ENCODE measurements at places on chromosomes 7 and 10.
A peak's percentile ranks its signal among the peaks of the same experiment; 100 is the strongest.

- DNase-seq, result no peak
These were observed 15.5 kb downstream of the ELMO1 start for GRCh38 chr7:37433166-37433565.

GRCh38 chr7:24896031-24896501 is 83.9 kb downstream of the OSBPL3 start:
- no peak for DNase-seq

- no peak for DNase-seq
These were observed 21.6 kb upstream of the PPA1 start for GRCh38 chr10:70254778-70255328.

DNA sequence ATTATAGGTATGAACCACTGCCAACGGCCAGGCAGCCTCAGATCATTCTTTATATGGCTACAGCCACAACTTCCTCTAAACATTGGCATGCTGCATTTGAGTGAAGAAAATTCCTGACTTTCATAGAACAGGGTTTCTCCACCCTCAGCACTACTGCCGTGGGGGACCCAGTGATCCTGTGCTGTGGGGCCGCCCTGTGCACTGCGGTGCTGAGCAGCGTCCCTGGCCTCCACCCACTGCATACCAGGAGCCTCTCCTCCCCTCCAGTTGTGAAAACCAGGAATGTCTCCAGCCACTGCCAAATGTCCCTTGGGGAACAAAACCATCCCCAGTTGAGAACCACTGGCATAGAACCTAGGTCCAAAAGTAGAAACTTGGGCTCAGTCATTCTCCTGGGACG is 15.8 kb downstream of the CNPY1 start:
- no peak for DNase-seq

DNA sequence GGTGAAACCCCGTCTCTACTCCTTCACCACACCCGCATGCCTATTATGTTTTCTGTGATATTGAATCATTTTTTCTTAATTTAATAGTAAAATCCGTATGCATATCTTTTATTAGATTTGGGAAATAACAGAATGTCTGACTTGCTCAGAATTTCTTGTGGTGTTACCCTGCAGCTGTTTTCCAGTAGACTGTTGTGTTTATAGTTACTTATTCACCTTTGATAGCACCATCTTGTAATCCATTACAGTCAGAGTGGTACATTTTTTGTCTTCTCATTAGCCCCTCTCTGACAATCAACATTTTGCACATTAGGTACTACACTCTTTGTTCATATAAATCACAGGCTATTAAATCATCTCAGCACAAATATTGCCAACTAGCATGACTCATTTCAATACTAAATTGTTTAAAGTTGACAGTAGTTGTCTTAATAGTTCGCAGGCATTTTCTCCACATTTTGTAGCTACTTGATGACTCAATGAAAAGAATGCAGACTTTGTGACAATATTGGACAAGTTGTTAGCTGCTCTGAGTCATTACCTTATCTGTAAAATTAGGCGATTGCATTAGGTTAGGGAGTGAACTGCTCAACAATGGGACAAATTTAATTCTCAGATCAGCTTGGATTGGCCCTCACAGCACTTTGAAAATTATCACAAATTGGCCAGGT is 17.8 kb upstream of the SLC16A12 start:
- DNase-seq, result peak; percentile 71

DNA sequence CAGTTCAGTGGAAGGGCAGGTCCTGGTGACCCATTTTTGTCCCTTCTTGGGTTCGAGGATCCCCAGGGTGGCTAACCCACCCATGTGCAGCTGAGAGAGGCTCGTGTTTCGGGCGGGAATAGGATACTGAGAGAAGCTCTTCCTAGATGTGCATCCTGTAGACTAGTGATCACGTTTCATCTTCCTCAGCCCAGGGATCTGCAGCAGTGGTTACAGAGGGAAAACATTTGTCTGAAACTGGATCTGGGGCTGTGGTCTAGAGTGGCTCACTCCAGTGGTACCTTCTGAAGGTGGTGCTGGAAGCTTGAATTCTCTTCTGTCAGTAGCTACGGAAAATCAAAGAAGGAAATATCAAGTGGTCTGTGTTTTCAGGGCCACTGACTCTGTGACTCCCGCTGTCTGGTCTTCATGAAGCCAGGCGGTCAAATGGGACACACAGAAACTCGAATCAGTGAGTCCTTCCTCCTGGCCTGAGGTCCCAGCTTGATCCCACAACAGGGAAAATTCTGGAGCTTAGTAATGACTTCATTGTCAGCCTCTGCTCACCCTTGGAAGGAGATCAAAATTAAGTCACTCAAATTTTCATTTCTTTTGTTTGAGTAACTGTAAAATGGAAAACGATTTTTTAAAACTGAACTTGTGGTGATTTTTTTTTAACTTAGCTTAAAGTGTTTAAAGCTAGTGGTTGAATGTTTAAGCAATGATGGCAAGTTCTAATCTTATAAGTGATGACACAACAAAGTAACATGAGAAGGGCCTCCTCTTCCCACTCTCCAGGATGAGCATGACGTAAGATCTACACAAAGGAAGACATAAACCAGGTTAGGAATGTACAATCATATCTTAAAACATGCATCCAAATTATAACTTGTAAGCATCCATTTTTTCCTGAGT is 469.3 kb upstream of the KLF6 start:
- peak; percentile 27 for DNase-seq

DNA sequence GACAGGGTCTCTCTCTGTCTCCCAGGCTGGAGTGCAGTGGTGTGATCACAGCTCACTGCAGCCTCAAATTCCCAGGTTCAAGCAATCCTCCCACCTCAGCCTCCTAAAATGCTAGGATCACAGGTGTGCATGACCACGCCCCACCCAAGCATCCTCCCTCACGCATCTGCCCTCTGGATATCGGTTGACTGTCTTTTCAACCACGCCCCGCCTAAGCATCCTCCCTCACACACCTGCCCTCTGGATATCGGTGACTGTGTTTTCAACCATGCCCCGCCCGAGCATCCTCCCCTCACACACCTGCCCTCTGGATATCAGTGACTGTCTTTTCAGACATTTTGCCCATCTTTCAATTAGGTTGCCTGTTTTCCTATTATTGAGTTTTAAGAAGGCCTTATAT is 140.5 kb downstream of the MAD1L1 start:
- no peak for DNase-seq

DNA sequence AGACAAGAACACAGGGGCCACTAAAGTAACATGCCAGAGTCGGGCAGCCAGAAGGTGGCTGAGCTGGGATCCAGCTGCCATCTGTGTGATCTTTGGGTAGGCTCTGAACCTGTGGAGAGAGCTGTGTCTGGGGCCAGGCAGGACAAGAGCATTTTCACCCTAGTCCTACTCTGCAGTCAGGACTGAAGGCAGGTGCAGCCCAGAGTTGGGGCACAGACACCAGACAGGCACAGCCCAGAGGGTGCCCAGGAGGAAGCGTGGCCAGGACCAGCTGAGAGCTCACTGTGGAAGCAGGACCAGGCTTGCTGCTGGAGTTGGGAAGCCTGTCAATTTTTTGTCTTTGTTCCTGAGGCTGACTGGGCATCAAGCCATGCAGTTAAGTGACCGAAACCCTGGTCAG is 113.6 kb downstream of the ADCY1 start:
- DNase-seq, result no peak

GRCh38 chr7:1012716-1013095 is 29.7 kb downstream of the CYP2W1 start:
- DNase-seq, result no peak

DNA sequence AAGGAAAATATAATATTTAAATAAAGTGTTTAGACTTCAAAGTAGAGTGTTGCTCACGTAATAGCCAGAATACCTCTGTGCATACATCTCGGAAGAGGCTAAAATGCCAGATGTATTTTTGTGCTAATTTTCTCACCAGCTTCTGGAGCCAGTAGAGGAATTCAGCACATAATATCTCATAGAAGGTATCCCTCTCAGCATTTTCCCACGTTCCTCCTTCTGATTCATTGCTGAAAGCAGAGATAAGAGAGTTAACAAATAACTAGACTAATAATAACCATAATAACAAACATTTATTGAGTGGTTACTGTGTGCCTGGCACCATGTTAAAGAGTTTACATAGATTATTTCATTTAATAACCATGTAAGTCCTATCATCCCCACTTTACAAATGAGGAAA is 123.6 kb downstream of the VTI1A start:
- no peak for DNase-seq

GRCh38 chr7:112079673-112080072 is 126.5 kb downstream of the DOCK4 start:
- no peak for DNase-seq

DNA sequence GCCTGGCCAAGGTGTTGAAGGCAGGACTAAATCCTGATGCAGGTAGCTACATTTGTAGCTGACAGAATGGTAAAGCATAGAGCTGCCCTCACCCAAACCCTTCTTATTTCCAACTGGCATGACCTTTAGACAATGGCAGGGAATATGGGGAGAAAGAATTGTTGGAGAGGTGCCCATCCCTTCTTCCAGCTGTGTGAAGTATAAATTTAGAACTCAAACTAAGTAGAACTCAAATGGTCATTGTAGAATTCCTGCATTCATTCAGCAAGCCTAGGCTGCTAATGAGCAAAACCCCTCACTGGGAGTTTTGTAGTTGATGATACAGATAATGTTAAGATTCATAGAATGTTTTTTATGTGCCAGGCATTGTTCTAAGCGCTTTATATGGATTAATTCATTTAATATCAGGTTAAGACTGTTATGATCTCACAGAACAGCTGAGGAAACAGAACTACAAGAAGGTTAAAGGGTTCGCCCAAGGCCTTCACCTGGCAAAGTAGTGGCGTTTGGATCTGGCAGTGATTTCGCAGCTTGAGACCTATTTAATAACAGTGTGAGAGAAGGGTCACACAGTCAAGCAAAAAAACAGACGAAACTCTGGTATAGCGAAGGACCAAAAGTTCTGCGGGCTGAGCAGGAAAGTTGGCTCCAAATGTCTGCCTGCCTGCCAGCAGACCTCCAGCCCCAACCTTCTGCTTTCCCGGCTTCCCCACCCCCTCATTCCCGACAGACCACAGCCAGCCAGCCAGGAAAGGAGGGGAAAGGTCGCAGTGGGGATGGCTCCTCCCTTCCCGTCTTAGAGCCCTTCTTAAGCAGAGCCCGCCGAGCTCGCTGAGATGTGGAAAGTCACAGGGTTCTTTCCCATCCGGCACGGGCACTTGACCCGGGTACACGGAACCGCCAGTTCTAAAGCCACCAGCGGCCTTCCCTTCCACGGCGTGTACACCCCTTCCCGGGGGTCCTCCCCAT is 1.6 kb upstream of the HILPDA start:
- DNase-seq, result peak; percentile 71

DNA sequence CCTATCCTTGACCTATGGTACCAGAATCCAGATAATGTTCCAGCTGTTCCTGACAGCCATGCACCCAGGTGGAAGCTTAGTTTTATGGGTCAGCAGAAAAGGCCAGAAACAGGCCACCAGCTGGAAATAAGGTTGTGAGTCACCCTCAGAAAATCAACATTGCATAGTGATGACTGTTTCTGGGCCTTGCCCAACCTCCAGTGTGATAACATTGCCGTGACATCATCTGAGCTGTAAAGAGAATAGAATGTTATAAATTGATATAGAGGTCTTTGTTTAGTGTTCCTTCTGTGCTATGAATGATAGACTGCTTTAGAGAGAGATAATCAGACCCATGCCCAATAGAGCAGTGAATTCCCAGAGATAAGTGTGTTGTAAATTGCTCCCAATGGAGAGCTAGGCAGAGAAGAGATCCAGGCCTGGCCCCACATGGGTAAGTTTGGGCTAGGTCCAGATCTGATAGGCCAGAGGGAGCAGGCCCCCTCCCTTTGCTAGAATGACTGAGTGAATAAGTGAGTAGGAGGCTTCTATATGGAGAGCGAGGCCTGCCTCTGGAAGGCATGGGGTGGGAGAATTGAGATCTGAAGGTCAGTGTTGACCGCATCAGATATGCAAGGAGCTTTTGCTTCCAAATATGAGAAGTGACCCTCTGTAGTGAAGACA is 14.2 kb upstream of the HPS1 start:
- peak; percentile 88 for DNase-seq

- no peak for DNase-seq
These were observed 4.7 kb downstream of the UBTD1 start for GRCh38 chr10:97503406-97503805.

- peak; percentile 40 for DNase-seq
These were observed 3.2 kb upstream of the ZNF248 start for GRCh38 chr10:37860494-37861190.

- peak; percentile 34 for DNase-seq
These were observed 56.2 kb upstream of the ABLIM1 start for GRCh38 chr10:114714281-114714741.

- no peak for DNase-seq
These were observed 54.5 kb downstream of the PARD3 start for GRCh38 chr10:34760606-34761005.

- DNase-seq, result no peak
These were observed 23.5 kb downstream of the YKT6 start for GRCh38 chr7:44224080-44224973.

GRCh38 chr7:34070511-34071323 is 165.4 kb downstream of the BMPER start:
- no peak for DNase-seq

DNA sequence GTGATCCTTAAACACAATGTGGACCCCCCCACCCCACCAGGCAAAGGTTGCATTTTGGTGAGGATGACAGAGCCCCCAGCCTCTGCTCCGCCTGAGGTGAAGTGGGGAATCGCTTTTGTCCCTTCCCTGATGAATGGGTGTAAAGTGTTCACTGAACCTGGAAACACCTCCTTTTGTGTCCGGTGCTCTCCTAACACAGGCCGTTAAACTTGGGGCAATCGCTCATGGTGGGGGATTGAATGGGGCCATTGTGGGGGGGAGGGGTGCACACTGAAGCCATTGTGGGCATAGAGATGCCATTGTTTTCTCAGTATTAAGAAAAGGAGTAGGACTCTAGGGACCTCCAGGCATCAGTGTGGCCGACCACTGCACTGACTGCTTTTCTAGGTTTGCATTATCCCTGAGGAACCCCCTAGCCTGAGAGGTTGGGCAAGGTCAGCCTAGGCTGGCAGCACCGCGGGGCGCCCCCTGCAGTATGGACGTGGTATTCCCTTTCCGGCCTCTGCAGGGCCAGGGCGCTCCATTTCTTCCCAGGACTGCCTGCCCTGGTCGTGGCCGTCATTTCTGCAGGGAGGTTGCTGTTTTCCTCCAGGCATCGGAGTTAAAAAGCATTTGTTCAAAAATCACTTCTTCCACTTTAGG is 158.3 kb downstream of the TCF7L2 start:
- DNase-seq, result no peak

DNA sequence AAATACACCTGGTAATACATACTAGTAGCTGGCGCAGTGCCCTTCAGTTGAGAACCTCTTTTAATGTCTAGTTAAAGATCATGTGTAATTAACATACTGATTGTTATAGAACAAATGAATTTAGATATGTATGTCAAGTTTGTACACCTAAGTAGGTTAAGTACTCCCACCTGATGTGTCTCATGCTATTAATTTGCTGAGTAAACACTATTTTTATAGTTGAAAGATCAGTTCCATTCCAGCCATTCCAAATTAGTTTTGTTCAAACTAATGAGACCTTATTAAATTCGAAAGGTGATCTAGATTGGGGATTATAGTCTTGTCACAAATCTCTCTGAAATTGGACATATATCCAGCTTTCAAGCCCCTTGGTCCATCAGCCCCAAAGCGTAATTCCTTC is 710.0 kb downstream of the LRMDA start:
- no peak for DNase-seq

Measured in AG20443 (cell line).